HCT116 (cell line): ENCODE measurements at places on chromosomes 16 and 17.

DNA sequence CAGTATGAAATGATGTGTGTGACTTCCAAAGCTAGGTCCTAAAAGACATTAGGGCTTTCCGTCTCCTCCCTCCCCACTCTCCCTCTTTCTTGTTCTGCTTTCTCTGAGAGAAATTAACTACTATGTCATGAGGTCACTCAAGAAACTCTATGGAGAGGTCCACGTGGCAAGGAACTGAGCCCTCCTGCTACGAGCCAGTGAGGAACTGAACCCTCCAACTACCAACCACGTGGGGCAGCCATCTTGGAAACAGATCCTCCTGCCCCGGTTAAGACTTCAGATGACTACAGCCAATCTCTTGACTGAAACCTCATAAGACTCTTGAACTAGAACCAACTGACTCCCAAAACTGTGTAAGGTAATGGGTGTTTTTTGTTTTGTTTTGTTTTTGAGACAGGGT is 4.2 kb upstream of the ALOX15 start:
- no peak for DNase-seq

DNA sequence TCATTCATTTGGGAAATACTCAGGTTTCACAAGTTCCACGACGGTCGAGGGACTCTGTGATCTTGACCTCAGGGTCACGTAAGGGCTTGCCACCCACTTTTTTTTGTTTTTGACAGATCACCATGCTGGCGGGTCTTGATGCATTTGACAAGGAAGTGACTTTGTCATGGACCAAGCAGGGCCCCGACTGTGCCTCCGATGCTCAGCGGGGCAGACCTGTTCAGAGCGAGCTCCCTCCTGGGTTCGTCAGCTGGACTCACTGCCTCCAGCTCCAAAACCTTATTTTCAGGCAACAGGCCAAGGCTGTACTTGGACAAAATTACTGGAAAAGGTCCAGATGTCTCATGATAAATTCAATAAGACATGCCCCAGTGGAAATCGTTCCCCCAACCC is 9.0 kb upstream of the CLEC18A start:
- DNase-seq = no peak

DNA sequence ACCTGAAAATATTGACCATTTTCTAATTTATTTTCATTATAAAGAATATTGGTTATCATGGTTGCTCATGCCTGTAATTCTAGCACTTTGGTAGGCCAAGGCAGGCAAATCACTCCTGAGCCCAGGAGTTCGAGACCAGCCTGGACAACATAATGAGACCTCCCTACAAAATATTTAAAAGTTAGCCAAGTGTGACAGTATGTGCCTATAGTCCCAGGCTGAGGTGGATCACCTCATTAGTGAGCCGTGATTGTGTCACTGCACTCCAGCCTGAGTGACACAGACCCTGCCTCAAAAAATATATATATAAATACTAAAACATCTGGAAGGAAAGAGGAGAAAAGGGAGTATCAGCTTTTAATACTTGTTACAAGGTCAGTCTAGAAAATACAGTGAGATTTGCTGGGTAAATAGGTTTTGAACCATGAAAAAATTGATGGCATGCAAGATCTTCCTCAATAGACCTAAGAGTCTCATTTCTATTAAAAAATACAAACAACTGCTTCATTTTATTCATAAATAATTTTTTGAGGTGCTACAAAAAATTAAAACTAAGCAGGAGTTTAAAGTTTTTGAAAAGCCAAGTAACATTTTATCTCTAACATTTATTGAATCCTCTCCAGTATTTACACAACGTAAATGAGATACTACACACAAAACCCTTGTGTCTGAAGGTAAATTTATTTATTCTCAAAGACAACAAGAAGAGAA is 47.7 kb downstream of the TUBD1 start:
- no peak for DNase-seq

- no peak for DNase-seq
Observed at GRCh38 chr17:21167303-21167702, 40.5 kb downstream of the DHRS7B start.

GRCh38 chr17:44024271-44024663 is 9.5 kb upstream of the TMEM101 start:
- no peak for DNase-seq

DNA sequence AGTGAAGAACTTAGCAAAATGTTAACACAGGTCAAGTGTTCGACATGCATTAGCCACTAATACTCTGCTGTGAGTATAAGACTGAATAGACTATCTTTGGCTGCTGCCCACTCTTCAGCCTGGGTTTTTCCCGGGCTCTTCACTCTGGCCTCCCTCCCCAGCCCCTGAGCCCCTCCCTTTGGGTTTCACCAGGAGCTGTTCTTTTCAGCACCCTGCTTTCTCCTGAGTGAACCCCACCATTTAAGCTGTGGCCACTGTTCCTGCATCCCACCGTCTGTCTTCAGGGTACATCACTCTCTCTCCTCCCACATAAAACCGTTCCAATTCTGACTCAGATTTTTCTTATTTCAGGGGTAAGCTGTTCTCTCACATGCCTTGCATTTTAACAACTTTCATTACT is 92.0 kb upstream of the ASIC2 start:
- no peak for DNase-seq

GRCh38 chr17:2033153-2033552 is 3.2 kb downstream of the DPH1 start:
- no peak for DNase-seq

- DNase-seq = no peak
Observed at GRCh38 chr17:48045316-48046001, 2.7 kb upstream of the NFE2L1 start.

- DNase-seq = no peak
Observed at GRCh38 chr16:87047221-87048037, 269.8 kb downstream of the C16orf95 start.

- DNase-seq = no peak
Observed at GRCh38 chr17:65977041-65977440, 214.9 kb downstream of the CEP112 start.

DNA sequence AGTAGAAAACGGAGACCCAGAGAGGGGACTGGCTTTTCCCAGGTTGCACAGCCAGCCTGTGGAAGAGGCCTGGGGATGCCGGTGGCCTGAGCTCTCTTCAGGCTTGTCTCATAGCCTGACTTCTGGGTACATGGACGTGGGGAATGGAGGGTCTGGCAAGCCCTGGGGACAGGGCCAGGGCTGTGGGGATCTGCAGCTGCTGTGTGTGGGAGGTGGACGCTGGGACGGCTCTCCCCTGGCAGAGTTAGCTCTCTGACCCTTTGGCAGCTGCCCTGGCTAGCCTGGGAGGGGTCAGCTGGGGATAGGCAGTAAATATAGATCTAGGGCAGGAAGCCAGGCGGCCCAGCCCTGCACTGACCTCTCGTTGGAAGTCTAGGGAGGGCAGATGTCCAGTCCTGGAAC is 20.5 kb downstream of the SLC4A1 start:
- DNase-seq = no peak

DNA sequence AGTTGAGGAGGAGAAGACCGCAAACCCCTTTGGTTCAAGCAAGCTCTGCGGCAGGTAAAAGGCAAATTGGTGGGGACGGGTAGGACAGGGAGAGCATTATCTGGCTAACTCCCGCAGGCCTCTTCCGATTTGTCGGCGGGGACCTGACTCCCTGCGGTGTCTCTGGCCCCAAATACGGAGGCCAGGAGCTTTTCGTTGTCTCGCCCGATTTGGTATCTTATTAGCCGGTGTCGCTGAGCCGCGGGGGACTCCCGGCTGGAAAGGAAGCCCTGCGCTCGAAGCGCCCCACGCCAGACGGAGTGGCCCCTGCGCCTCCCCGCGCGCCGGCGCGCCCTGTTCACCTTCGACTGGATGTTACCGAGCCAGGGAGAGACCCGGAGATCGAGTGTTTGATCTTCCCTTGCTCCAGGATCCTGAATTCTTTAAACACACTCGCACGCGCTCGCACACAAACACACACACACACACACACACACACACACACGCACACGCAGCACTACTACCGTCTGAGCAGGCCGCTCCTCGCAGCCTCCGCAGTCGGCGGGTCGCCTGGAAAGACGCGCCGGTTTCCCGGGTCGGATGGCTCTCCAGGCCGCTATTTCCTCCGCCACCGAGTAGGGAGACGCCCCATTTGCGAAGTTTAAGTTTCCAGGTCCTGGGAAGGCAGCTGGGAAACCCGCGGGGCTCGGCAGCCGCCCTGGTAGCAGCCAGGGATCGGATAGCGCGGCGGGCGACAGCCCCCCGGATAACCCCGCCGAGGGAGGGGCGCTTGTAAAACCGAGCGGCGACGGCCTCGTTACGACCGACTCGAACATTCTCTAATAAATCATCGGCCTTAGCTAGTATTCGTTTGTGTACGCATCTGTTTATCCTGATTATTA is 3.3 kb downstream of the PRAC1 start:
- DNase-seq = no peak

DNA sequence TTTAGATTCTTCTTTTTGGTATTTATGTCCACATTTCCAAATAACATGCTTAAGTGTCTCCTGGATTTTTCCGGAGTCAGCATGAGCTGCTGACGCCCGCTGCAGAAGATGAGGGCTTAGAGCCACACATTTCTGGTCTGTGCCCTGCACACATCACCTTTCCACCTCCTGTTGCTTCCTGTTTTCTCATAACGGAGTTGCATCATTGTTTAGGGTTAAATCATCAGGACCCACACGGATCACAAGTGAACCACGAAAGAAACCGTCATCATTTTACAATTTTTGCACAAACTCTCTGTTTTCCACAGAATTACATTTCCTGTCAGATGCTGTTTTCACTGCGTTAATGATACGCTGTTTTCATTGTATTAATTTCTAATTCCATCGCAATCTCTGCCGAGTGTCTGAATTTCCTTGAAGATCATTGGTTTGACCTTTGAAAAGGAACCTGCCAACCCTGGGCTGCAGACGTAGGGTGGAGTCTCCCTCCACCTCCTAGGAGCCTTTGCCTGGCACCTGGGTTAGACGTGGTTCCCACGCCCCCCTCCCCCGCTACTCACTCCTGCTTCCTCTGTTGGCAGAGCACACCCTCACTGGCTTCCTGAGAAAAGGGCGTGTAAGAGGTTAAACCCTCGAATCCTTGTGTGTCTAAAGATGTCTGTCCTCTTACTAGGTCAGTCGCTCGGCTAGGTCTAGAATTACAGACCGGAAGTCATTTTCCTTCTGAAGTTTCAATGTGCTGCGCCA is 68.2 kb downstream of the RNF213 start:
- no peak for DNase-seq

GRCh38 chr17:64096037-64096436 is 33.9 kb downstream of the ERN1 start:
- DNase-seq = no peak

DNA sequence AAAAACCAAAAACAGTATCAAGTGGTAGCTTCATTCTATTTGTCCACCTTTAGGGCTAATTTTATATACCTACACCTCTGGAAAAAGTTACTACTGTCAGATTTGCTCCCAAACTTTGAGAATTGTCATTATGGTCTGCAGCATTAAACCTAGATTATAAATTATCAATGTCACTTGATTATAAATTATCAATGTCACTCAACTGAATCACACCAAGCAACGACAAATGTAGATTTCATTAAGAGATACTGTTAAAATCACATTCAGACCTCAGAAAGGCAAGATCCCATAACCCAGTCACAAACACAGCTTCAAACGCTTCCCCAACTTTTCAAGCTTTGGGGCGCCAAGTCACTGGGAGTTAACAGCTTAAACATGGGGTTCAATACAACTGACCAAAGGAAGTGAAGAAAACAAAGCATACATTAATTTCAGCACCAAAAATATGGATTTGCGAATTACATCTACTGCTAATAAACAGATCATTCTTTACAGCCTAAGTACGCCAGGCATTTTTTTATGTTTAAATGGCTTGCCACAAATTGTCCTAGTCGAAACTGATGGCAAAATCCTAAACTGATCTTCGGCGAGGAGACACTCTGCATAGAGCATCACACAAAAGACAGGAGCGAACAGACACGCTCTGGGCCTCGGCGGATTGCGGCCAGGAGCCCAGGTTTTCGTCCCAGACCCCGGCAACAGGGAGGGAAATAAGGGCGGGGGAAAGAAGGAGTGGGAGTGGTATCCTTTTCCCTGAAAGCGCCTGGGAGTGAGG is 981 bp downstream of the GLG1 start:
- no peak for DNase-seq

DNA sequence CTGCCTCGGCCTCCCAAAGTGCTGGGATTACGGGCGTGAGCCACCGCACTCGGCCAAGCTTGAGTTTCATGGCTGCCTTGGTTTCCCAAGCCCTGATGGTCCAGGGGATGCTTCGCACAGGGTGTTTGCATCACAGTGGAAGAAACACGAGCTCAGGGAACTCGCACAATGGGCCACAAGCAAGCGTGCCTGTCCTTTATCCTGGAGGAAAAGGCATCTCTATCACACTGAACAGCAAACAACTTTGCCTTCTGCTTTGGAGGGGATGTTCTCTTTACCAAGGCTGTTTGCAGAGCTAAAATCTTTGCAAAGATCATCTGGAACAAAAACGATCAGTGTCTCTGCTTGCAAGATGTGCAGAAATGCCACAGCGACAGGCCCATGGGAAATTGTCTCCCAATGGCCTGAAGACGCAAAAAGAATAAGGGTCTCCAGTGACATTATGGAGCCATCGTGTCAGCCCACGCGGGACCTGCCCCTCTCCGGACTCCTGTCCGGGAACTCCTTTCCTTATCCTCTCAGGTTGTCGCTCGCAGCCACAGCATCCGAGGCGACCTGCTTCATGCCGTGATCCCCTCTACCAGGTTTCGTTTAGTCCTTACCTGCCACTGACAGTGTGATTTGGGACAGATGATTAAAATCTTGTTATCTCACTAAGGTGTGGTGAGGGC is 44.1 kb upstream of the CBFA2T3 start:
- DNase-seq = no peak

- no peak for DNase-seq
Observed at GRCh38 chr16:9602189-9602588, 510.7 kb downstream of the HAPSTR1 start.

DNA sequence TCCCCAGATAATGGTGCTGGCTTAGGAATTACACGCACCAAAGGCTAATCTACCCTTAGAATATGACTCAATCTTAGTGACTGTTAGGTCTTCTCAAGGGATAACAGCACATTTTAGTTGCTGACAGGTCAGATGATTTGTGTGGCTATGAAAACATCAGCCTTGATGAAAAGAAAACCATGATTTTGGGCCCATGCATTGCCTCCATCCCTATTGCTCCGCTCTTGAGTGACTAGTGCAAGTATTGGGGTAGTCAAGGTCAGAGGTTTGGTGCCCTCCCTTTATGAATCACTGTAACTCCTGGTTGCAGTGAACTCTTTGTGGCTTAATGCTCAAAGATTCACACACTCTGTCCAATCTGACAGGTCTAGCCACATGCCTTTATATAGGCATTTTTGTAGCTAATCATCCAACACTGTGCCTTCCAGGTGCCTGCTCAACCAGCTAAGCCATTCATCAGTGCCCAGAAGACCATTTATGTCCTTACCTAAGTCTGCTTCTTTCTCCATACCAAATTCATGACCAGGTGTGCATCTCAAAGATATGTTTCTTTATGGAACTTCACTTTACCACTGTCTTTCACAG is 251.6 kb downstream of the KCNJ2 start:
- no peak for DNase-seq
